ENCODE measurements at places on chromosomes 3 and 15.

- no peak for DNase-seq
Measured at GRCh38 chr3:123105201-123106189, 38.7 kb downstream of the PDIA5 start.

- no peak for DNase-seq
Measured at GRCh38 chr15:68502398-68502901, 70.5 kb upstream of the ITGA11 start.

GRCh38 chr15:63939531-63940130 is 105.9 kb upstream of the HERC1 start:
- DNase-seq = no peak

- DNase-seq = no peak
Measured at GRCh38 chr3:46239301-46239938, 2.8 kb upstream of the CCR3 start.

DNA sequence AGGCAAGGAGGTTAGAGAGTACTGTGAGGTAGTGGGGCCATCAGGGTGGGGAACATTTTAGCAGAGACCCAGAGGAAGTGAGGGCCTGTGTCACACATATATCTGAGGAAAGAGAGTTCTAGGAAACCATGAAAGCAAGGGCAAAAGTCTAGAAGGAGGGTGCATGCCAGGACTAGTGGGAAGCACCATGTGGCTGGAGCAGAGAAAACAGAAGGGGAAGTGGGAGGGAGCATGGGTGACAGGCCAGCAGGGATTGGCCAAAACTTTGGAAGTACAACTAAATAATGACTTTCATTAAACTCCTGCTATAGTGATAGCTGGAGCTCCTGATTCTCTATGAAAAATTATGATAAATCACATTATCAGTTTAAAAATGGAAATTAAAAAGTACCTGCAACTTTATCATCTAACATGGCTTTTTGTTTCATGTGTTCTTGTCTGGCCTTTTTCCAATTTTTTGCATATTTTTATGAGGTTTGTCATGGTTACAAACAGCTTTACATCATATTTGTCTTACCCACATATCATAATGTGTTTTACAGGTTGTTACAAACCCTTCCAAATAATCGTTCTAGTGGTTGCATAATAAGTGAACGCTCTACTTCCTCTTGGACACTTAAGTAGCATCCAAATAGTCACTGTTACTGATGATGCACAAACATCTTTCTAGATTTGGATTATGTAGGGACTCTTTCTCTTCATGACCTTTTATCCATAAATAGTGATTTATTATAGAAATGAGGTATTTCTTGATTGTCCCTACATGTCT is 168.3 kb downstream of the NEK10 start:
- DNase-seq = no peak

DNA sequence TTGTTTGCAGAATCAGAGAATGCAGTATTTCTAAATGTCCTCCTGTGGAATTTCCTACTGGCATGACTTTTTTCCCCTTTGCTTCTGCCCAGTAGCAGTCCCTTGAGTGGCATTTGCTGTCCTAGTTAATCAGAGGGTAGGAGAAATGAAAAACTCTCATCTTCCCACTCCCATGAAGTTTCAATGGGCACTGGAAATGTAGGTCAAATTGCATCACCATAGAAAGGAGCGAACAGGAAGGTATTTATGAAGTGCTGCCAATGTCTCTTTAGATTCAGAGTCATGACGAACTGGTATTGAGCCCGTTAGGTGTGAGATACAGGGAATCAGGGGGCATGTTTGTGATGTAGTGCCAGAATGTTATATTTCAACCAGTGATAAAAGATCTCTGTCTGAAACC is 23.2 kb downstream of the ATXN7 start:
- no peak for DNase-seq

- no peak for DNase-seq
Measured at GRCh38 chr15:50018491-50018890, 100.5 kb downstream of the ATP8B4 start.

DNA sequence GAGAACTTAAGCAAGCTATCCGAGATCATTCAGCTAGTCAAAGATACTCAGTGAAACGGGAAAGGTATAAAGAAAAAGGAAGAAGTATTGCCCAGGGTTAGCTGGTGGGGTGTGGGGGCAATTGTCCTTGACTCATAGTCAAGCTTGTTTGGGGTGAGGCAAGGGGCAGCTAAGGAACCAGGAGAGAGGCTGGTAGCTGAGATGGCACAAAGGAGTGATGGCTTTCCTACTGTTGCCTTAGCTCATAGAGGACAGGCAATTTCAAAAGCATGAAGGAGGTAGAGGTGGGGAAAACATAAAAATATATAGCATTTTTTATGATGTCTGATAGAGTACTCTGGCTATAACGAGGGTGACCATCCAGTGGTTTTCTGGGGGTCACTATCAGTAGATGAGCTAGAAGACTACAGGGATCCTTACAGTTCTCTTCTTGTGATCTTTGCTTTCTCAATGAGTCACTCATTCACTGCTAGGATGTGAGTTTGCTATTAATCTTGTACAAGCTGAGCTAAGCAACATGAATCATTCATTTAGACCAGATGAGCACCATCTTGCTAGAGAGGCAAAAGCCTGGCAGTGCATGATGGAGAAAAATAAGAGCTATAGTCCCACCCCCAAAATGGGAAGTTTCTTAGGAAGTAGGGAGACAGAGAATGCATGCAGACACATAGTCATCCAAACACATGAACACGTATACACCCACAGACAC is 207.1 kb upstream of the PFN2 start:
- no peak for DNase-seq

- no peak for DNase-seq
Measured at GRCh38 chr15:70492240-70493177, 270.8 kb downstream of the UACA start.

- DNase-seq = no peak
Measured at GRCh38 chr3:59133311-59133710, 83.5 kb upstream of the CFAP20DC start.

- DNase-seq = no peak
Measured at GRCh38 chr15:29870495-29871151, 48.4 kb upstream of the TJP1 start.

GRCh38 chr15:85382942-85383341 is 2.5 kb downstream of the AKAP13 start:
- DNase-seq = no peak

DNA sequence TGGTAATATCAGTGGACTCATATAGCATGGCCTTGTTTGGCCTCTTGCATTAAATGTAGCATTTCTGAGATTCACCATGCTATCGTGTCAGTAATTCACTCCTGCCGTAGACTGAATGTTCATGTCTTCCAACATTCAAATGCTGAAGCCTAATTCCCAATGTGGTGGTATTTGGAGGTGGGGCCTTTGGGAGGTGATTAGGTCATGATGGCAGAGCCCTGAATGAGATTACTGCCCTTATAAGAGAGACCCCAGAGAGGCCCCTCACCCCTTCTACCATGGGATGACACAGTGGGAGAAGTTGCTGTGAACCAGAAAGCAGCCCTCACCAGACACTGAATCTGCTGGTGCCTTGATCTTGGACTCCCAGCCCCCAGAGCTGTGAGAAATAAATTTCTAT is 241.4 kb downstream of the VPS13C start:
- DNase-seq = no peak

DNA sequence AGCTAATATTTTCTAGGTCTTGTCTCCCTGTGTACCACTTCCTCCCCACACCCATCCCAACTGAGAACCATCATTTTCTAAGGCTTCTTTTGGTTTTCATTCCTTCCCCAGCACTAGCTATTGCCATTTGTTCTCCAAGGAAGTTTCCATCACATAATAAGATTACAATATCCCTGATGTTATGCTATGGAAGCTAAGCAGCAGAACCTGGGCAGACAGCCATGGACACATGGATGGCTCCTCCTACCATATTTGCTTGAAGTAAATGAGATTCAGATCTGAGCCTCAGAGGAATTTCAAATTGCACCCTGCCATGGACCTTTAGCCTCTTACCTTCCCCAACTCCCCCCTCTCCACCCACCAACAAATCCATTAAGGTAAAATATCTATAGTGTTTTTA is 31.5 kb downstream of the GASK1A start:
- DNase-seq = no peak

DNA sequence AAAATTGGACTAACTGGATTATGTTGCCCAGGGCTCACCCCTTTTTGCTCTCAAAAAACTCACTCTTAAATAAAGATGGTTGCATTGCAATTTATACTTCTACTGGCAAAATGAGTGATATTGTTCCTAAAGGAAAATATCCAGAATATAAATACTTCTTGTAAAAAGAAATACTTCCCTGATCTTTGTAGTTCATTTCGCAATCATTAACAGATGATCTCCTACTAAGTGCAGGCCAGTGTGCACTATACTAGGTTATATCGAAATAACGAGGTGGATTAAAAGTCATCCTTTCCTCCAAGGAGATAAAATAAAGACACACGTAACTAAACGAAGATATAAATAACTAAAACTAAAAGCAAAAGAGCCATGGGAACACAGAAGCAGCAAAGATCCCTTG is 63.0 kb downstream of the MEX3B start:
- DNase-seq = no peak

Data from NCI-H774 (cell line).